Psoas muscle (tissue), 8 donors: ENCODE measurements at places on chromosomes 1 and 21. TPM values are rescaled to one million over a fixed set of nuclear protein-coding genes. Genes with fewer than 3 reads are reported as not detected.
A peak's percentile ranks its signal among the peaks of the same experiment; 100 is the strongest.

DNA sequence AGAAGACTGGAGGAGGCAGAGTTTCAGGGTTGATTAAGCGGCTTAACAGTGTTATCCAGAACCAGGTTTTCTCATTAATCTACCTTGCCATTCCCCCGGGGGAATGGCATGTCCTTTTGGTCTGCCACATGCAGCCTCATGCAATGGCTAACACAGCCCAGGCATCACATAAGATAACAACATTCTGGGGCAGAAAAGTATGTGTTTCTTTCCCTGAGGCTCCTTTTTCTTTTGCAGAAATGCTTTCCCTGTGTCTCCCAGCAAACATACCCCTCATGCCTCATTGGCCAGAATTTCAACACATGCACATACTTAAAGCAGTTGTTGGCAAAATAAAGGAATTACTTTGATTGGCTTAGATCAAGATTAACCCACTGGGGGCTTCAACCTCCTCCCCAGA, 98.6 kb downstream of the OMA1 start:
- no peaks in the 10 kb centered on the region for H3K27me3 ChIP-seq
- no peak overlapping the region for H3K27ac ChIP-seq
- no peaks in the 10 kb centered on the region for H3K36me3 ChIP-seq
- DNase-seq: no peak
- H3K4me1 ChIP-seq: no peaks in the 10 kb centered on the region

DNA sequence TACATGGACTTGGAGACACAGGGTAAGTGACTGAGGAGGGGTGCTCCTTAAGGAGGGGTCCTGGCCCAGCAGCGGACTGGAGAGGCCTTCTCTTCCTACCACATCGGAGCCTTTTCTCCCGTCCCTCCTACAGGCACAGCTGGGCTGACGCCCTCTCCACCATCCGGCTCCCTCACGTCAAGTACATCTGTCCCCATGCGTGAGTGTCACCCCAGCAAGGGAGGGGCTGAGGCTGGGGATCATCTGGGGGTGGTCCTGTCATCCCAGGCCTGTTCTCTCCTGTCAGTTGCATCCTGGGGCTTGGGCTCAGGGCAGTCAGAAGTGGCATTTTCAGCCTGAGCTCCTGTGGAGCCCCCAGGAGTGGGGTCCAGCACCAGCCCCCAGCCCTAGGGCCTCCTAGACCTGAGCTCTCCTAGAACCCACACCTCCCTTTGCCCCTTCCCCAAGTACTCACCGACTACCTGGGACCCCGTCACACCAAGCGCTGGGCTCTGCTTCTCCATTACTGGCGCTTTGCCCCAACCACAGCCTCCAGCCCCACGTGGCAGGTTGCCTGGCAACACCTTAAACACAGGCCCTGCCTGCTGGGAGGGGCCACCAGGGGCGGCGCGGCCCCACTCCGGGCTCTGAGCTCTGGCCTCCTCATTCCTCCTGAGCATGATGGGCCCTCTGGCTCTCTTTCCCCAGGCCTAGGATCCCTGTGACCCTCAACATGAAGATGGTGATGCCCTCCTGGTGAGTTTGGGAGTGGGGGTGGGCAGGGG, 2.3 kb downstream of the LYPLA2 start:
- H3K4me3 ChIP-seq: no peak overlapping the region
- peaks cover 21% of the 10 kb centered on the region for H3K4me1 ChIP-seq
- H3K27me3 ChIP-seq: no peaks in the 10 kb centered on the region
- peaks cover 34% of the 10 kb centered on the region for H3K36me3 ChIP-seq
- peak overlapping the region; percentile 9 for H3K27ac ChIP-seq
- no peak for DNase-seq

DNA sequence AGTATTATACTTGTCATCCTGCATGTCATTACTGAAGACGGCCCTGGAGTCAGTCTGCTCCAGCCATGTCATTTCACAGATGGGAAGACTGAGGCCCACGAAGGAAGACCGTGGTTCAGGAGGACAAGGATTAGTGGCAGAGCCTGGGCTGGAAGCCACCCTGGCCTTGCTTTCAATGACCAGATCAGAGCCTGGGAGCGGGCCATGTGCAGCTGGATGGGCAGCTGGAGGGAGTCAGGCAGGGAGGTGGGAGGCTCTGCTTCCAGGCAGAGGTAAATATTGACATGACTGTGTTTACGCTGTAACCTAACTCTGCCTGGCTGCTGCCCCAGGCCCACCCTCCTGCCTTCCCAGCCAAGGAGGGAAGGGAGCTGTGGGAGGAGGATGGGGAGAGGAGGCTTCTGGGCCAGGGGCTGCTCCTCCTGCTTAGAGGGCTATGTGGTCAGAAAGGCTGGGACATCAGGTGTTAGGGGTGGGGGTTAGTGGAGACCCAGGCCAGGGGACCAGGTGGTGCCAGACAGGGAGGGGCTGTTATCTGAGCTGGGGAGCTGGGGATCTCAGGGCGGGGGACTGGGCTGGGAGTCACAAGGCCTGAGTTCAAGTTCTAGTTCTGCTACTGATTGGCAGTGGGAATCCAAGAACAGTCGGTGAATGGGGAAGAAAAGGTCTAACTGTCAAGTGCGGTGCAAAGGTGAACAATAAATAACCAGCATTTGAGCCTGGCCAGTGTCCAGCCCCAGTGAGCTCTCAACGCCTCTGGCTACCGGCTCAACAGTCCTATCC, 48.5 kb upstream of the ECE1 start:
- H3K4me3 ChIP-seq: no peak overlapping the region
- H3K4me1 ChIP-seq: peaks cover 57% of the 10 kb centered on the region
- peak overlapping the region; percentile 60 for H3K27ac ChIP-seq
- no peaks in the 10 kb centered on the region for H3K36me3 ChIP-seq

- H3K27me3 ChIP-seq: no peaks in the 10 kb centered on the region
- no peak for DNase-seq
- no peak overlapping the region for H3K27ac ChIP-seq
- H3K4me3 ChIP-seq: no peak overlapping the region
- H3K4me1 ChIP-seq: no peaks in the 10 kb centered on the region
Measured at GRCh38 chr1:237677979-237678378, 212.7 kb downstream of the ZP4 start.

- no peaks in the 10 kb centered on the region for H3K4me1 ChIP-seq
- no peak for DNase-seq
- no peaks in the 10 kb centered on the region for H3K36me3 ChIP-seq
- no peak overlapping the region for H3K27ac ChIP-seq
- H3K27me3 ChIP-seq: no peaks in the 10 kb centered on the region
Measured at GRCh38 chr1:37128091-37128490, 93.8 kb upstream of the GRIK3 start.

GRCh38 chr1:158071138-158071537, 77.7 kb downstream of the KIRREL1 start:
- no peak overlapping the region for H3K27ac ChIP-seq
- DNase-seq: no peak
- H3K36me3 ChIP-seq: no peaks in the 10 kb centered on the region
- no peaks in the 10 kb centered on the region for H3K4me1 ChIP-seq

- DNase-seq: no peak
- no peaks in the 10 kb centered on the region for H3K27me3 ChIP-seq
- H3K4me1 ChIP-seq: no peaks in the 10 kb centered on the region
- H3K36me3 ChIP-seq: no peaks in the 10 kb centered on the region
Measured at GRCh38 chr1:62613325-62613727, 16.0 kb downstream of the ANGPTL3 start.

DNA sequence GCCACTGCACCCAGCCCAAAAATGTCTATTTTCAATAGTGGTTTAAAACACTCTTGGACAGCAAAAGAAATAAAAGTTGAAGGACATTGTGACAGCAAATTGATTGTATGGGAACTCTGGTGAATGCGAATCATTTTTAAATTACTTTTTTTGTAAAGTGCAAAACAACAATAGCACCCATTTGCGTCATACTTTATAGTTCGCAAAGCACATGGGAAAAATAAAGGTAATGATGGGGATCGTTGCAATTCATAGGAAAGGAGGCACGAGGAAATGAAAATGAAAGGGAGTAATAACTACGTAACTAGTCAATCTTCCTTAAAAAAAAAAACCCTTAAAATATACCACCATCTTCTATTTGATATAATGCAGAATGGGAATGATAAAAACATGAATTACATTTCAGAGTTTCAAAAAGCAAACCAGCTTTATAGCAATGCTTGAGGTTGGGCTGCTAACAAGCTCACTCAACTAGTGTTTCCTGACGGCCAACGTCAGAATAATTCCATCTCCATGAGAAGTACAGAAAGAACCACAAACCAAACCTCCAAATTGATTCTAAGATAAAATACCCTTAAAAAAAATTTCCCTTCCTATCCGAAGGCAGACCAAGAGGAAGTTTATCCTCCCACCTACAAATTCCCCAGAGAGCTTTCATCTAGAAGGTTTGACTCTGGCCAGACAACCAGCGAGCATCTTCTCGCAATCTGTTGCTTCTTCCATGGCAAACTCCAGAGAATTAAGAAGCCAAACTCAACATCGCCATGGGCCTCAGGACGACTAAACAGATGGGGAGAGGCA, at the start of gene EDARADD:
Gene EDARADD, plus strand, starts transcription at position 606 of the 801 bp plus-strand sequence. Its CDS starts 159 bp downstream, at position 765.
- H3K27me3 ChIP-seq: peaks cover 4% of the 10 kb centered on the region
- no peaks in the 10 kb centered on the region for H3K36me3 ChIP-seq
- no peak within 1 kb of the TSS for H3K27ac ChIP-seq
- H3K4me1 ChIP-seq: no peaks in the 10 kb centered on the region

- H3K27me3 ChIP-seq: no peaks in the 10 kb centered on the region
- H3K36me3 ChIP-seq: no peaks in the 10 kb centered on the region
- no peak for DNase-seq
- no peak overlapping the region for H3K27ac ChIP-seq
- no peak overlapping the region for H3K4me3 ChIP-seq
- no peaks in the 10 kb centered on the region for H3K4me1 ChIP-seq
Measured at GRCh38 chr1:9351654-9352271, 59.1 kb downstream of the SPSB1 start.

DNA sequence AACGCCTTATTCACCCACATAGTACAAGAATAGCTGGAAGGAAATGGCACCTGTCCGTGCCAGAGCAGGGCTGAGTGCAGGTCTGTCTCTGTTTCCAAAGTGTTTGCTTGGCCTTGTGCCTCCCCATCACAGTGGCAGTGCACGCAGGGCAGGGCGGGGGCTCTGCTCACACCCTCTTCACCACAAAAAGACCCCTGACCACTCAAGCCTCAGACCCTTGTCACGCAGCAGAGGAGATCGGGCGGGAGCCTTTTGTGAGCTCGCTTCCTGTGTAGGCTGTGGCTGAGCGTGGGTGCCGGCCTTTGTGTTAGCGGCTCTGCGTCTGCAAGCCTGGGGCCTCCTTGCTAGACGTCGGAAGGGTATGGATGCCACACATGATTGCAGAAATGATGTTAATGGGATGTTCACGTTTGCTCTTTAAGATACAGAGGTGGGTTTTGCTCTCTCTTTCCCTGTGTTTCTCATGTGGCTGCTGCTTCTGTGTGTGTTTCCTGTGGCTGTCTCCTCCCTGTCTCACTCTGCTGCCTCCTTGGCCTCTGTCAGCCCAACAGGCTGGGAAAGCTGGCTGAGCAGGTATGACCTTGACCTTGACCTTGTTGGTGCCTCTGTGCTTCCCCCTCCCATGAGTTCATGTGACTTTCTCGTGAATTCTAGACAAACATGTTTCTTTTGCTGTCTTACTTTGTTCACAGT, 45.4 kb downstream of the S100B start:
- DNase-seq: no peak
- H3K4me1 ChIP-seq: no peaks in the 10 kb centered on the region
- no peaks in the 10 kb centered on the region for H3K27me3 ChIP-seq
- H3K27ac ChIP-seq: no peak overlapping the region

DNA sequence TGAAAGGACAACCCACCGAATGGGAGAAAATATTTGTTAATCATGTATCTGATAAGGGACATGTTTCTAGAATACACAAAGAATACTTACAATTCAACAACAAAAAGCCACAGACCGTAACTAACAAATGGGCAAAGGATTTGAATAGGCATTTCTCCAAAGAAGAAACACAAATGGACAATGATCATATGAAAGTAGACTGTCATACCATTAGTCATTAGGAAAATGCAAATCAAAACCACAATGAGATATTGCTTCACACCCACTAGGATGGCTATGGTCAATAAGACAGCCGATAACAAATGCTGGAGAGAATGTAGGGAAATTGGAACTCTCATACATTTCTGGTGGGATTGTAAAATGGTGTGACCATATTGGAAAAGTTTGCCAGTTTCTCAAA, 367.2 kb upstream of the SGIP1 start:
- H3K27ac ChIP-seq: no peak overlapping the region
- DNase-seq: no peak
- H3K4me3 ChIP-seq: no peak overlapping the region
- no peaks in the 10 kb centered on the region for H3K4me1 ChIP-seq
- no peaks in the 10 kb centered on the region for H3K27me3 ChIP-seq

- no peaks in the 10 kb centered on the region for H3K27me3 ChIP-seq
- H3K4me1 ChIP-seq: peaks cover 91% of the 10 kb centered on the region
- no peaks in the 10 kb centered on the region for H3K36me3 ChIP-seq
- peak overlapping the region; percentile 11 for H3K4me3 ChIP-seq
Measured at GRCh38 chr1:19456968-19457441, 28.3 kb downstream of the CAPZB start.

Gene LDLRAD1
- total RNA-seq: not detected

Gene PTGFRN
- 8.1 TPM for total RNA-seq

Gene KRTAP11-1
- total RNA-seq: not detected

Gene SLC44A5
- 0.06 TPM for total RNA-seq

Gene F5
- not detected for total RNA-seq

Gene CAMK1G
- total RNA-seq: 0.42 TPM

Gene UBE2J2
- total RNA-seq: 40.0 TPM
